Mucosa of descending colon (tissue), 3 donors: ENCODE measurements at places on chromosomes 5 and 9.

GRCh38 chr9:86974421-86974820 lies 27.1 kb upstream of the GAS1 start:
- DNase-seq: no peak

DNA sequence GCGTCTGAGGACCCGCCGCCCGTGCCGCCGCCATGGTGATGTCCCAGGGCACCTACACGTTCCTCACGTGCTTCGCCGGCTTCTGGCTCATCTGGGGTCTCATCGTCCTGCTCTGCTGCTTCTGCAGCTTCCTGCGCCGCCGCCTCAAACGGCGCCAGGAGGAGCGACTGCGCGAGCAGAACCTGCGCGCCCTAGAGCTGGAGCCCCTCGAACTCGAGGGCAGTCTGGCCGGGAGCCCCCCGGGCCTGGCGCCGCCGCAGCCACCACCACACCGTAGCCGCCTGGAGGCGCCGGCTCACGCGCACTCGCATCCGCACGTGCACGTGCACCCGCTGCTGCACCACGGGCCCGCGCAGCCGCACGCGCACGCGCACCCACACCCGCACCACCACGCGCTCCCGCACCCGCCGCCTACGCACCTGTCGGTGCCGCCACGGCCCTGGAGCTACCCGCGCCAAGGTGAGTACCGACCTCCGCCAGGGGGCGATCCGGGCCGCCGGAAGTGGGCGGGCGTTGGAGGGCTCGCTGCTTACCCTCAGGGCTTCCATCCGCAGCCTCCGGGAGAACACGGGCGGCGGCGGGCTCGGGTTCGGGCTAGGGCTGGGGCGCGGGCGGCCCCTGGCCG lies 8.5 kb downstream of the PRR7 start:
- peak; percentile 94 for DNase-seq

DNA sequence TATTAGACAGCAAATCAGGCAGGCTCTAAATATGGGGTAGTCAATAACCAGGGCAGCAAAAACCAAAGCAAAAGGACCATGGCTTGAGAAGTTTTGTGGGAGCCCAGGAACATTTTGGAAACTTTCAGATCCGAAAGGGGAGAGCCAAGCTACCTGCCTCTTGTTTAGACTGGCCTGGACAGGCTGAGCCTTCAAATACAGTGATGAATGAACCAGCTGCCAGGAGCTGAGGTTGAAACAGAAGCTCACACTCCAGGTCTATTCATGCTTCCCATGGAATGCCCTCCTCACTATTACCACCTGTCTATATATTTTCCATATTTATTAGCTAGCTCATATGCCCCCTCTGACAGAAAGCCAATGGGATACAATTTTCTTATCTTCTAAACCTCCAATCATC lies 150.8 kb upstream of the SLC44A1 start:
- DNase-seq: no peak

DNA sequence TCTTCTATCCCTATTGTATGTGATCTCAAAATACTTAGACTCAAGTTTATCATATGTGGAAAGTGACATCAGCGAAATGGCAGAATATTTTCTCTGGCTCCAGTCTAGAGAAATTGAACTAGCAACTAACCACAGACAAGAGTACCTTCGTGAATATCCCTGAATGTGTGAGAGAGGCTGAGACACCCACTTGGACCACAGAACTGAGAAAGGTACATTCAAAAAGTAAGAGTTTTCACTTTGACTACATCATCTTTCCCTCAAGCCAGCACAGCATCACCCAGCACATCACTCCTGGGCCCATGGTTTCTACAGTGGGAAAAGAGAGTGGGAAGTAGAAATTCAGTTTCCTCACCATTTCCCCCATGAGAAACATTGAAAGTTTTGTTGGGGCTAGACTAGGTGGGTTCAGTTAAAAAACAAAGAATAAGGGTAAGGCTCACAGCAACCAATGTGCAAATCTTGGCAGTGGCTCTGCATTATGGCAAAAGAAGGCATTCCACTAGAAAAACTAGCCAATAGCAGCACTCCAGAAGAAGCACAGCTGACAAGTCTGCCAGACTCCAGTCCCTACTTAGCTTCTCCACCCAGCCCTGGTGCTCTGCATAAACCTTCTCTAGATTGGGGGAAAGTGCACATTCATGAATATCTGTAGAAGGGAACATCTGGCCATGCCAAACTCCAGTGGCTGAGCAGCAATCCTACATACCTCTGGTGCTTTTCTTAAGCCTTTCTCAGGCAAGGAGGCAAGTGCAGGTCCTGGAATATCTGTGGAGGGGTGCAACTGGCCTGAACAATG lies 225.6 kb upstream of the VLDLR start:
- no peak for DNase-seq

DNA sequence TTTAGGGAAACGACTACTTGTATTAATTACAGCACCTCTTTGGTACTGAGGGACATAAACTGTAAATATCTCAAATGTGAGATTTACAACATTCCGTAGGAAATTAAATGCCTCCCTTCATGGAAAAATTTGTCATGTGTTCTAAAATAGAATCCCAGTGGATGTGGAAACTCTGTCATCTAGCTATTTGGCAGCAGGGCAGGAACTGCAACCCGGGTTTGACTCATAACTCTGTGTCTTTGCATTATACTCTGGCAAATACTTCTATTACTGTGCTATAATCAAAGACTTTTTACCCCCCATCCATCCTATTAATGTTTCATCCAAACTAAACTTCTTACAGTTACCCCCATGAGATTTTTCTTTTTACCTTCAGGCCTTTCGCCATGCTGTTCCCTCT lies 6.6 kb downstream of the PLPPR1 start:
- DNase-seq: no peak

- DNase-seq: no peak
Observed at GRCh38 chr5:93461756-93462155, 119.3 kb downstream of the NR2F1-AS1 start.

DNA sequence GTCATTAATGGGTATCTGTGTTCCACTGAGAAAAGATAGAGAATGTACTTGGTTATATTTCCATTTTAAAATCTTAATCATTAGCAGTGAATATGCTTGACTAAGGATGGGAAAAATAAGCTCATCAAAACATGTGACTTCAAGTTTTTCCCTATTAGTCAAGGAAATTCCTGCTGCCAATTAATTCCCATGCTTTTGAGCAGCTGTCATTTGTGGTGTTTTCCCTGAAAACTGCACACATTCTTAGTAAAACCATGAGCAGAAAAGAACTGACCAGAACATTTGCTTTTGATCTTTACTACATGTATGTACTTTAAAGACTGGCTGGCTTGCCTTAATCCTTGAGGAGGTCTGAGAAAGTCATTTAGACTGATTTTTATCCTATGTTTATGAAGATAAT lies 75.2 kb downstream of the AOPEP start:
- DNase-seq: no peak

DNA sequence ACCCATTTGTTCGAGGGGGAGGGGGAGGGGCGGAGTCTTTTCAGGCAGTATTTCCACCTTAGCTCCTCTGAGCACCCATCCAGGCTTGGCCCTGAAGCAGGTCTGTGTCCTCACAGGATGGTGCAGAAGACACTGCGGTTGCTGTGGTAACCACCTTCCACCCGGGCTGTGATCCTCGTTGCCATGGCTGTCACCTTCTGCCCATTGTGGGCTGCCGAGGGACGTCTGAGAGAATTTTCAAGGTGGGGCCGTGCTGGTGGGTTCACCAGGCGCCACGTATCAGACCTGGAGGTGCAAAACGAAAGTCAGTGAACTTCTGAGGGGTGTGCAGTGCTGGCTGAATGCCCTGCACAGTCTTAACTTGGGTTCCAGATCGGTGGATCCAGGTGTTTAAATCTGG lies 26.7 kb downstream of the POLR1E start:
- no peak for DNase-seq

- DNase-seq: no peak
Observed at GRCh38 chr9:97763874-97764273, 66.7 kb upstream of the XPA start.

- DNase-seq: peak; percentile 87
Observed at GRCh38 chr9:36166168-36166927, 2.8 kb upstream of the CCIN start.

- DNase-seq: peak; percentile 41
Observed at GRCh38 chr5:123285122-123286023, 137.8 kb downstream of the CEP120 start.

- no peak for DNase-seq
Observed at GRCh38 chr9:89218040-89218928, 39.7 kb upstream of the SHC3 start.

GRCh38 chr5:143494162-143494561 lies 90.7 kb upstream of the NR3C1 start:
- no peak for DNase-seq

DNA sequence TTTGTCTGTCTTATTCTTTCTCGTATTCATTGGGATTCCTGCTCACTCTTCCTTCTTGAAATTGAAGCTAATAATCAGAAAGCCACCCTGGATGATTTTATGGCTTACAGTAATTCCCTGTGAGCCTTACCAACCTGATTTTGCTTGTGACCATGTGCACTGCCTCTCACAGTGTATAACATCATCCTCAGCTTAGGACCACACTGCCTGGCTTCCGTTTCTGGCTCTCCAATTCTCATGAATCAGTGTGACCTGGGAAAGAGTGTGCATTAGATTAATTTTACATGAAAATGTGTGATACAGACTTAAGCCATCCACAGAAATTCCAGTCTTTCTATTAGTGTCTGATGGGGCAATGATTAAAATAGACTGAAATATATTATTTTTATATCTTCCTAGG lies 126.8 kb upstream of the DMRT1 start:
- DNase-seq: no peak

DNA sequence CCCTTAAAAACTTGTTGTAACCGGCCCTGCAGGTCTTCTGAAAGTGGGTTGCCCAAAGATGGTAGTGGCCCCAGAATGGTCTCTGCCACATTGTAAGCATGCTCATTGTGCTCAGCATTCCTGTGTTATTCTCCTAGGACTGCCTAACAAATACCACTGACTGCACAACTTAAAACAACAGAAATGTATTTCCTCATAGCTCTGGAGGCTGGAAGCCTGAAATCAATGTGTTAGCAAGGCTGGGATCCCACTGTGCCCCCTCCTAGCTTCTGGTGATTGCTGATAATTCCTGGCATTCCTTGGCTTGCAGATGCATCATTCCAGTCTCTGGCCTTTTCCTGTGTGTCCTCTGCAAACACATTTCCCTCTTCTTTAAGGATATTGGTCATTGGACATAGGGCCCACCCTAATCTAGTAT lies 3.4 kb upstream of the GCNT4 start:
- no peak for DNase-seq

GRCh38 chr5:175059687-175060211 lies 335.4 kb downstream of the MSX2 start:
- peak; percentile 6 for DNase-seq

DNA sequence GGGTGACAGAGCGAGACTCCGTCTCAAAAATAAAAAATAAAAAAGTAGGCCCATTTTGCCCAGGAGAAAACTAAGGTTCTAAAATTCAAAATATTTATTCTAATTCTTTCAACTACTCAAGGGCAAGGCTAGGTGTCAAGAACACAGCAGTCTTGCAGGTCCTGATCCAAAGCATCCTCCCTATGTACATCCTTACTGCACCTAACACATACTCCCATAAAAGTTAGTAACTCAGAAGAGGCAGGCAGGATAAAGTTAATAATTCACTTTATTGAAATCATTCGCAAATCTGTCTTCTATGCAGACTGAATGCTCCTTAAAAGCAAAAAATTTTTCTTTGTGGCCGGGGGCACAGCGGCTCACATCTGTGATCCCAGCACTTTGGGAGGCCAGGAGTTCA lies 11.1 kb downstream of the GOLPH3 start:
- DNase-seq: no peak

- no peak for DNase-seq
Observed at GRCh38 chr5:151572657-151573368, 18.3 kb downstream of the FAT2 start.

- no peak for DNase-seq
Observed at GRCh38 chr9:79759460-79759859, 187.7 kb downstream of the TLE4 start.

- DNase-seq: no peak
Observed at GRCh38 chr5:168301593-168302390, 10.3 kb downstream of the WWC1 start.

DNA sequence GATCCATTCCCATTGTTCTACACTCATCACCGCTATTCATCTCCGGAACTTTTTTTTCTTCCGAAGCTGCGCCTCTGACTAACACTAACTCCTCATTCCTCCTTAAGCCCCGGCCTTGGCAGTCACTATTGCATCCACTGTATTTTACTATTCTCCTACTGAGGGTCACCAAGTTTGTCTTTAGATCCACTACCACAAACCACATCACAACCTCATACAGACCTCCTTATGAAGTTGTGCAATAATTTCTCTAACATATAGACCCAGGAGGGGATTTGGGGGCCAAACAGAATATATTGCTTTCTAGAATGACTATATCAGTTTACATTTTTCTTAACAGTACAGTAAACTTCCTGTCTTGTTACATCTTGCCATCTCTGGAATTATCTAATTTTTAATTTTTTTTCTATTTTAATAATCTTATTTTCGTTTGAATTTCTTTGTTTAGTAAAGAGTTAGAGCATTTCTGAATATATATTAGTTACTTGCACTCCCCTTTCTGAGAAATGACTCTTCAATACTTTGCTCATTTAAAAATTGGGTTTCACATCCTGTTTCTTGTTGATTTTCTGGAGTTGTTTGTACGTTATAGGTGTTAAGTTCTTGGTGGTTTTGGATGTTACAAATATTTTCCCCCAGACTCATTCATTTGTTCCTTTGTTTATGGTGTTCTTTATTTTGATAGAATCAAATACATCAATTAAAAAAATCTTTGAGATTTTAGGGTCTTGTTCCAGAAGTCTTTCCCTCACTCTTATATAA lies 37.1 kb downstream of the DMRT2 start:
- no peak for DNase-seq

- no peak for DNase-seq
Observed at GRCh38 chr9:87122947-87123685, 175.8 kb upstream of the GAS1 start.

GRCh38 chr5:113152380-113152740 lies 175.8 kb downstream of the DCP2 start:
- DNase-seq: no peak

DNA sequence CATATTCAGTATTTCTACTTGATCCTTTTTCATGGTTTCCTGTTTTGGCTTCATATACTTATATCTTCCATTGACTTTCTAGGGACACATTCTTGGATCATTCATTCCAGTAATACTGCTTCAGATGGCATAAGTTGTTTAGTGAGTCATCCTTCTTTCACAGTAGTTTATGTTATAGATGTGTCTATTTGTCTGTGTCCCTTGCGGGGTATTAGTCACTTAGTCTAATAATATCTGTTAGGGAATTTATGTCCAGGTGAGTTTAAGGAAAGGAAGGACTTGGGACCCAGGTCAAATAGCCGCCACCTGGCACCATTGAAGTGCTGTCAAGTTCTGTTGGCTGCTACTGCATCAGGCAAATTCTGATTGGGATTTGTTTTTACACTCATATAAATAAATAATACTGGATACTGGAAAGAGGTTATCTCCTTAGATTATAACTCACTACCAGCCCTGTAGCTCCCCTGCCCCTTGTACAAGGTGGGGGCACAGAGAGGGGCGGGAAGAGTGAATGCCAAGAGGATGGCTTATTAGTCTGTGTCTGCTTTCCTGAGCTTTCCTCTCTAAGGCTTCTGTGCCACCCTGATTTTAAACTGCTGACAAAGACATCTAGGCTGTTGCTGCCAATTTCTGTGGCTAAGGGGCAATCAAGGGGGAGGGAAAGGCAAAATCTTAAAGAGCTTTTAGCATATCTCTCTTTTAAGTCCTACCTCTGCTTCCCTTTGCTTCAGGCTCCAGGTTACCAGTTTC lies 64.9 kb downstream of the CDC42SE2 start:
- DNase-seq: no peak
